ENCODE measurements at places on chromosomes 5 and 9.

DNA sequence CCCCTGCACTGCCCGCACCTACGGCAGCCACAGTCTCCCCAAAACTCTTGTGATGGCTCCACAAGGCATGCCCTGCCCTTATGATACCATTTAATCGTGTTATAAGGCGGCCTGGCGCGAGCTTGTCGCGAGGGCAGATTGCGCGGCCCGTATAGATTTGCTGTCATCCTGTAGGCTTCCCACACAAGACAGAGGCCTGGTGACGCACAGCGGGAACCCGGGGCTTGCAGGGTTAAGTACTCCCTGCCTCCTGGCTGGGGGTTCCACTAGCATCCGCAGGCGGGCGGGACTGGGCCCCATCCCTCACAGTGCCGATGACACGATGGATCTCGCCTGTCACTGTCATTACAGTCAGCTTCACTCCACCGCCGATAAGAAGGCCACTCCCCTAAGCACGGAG, 364.9 kb upstream of the IRX2 start:
- no peak for DNase-seq

DNA sequence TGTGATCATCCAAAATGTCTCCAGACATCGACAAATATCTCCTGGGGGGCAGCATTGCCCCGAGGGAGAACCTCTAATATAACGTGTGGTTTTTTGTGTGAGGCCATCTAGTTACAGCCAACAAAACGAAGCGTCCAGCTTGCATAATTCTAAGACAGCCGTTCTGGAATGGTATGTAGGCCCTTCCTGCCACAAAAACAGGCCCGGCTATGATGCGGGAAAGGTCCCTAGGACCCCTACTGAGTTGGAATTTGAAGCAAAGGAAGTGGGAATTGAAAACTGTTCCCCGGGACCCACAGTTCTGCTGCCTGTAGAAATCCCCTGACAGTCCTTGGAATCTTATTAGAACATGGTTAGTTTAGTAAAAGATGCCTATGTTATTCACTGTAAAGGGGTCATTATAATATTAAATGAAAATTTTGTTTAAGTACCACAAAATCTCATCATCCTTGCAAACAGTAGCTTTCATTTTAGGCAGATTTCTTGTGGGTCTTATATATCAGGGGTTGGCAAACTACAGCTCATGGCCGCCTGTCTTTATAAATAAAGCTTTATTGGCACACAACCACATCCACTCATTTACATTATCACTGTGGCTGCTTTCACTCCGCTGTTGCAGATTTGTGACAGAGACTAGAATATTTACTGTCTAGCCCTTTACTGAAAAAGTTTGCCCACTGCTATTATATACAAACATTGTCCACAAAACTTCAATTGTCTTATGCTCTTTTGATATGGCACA, 70.7 kb downstream of the MSX2 start:
- DNase-seq, result no peak

- no peak for DNase-seq
Measured at GRCh38 chr5:138245717-138246116, 28.7 kb downstream of the GFRA3 start.

DNA sequence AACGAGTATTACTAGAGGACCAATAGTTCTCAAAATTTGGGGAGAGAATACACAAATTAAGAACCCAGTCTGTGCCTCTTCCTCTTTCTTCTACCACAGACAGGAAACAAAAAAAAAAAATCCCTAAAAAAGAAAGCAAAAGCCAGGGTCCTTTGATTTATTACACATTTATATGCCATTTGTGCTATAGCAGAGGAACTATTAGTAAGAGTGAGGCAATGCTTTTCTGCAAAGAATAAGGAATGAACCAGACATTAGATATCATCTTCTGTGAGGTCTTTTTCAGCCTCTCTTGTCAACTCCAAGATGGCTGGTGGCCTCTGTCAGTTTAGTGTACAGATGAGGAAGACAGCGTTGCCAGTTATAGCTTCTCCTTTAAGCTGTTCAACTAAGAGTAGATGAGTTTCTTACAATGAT, 127.6 kb downstream of the RFX3 start:
- no peak for DNase-seq

DNA sequence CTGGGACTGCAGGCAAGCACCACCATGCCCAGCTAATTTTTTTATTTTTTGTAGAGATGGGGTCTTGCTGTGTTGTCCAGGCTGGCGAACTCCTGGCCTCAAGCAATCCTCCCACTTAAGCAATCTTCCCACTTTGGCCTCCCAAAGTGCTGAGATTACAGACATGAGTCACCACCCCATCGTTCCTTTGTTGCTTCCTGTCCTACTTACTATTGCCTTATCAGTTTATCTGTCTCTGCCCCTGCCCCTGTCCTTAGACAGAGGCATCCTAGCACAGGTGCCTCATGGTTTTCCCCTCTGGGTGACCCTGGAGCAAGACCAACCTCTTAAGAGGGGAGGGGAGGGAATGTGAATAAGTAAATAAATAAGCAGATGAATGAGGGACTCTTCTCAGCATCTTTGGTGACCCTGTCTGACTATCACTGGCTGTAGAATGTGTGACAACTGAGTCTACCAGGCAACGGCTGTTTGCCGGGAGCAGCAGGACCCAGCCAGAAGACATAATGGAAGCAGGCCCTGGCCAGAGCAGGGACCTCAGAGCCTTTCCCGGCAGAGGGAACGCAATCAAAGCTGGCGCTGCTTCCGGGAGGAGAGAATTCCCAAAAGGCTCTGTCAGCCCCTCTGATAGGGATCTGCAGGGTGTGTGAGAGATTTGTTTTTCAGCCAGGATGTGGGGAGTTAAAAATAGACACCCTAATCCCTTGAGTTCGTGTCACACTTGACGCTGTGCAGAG, 43.8 kb upstream of the DAB2IP start:
- DNase-seq, result peak; percentile 53

DNA sequence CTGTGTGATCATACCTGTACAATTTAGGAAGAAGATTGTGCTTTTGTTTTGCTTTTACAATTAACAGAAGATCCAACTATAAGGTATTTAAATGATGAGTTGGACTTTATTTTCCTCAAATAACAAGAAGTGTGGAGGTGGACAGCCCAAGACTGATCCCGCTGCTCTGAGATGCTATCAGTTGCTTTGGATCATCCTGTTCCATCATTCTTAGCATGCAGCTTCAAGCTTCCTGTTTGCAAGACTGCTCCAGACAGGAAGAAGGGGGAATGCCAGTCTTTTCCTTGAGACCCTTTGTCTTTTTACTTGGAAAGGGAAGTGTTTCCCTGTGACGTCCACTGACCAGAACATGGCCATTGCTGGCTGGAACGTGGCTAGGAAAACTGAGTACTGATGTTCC, 250.8 kb downstream of the ZSWIM6 start:
- DNase-seq, result no peak

- DNase-seq, result no peak
Measured at GRCh38 chr9:128077847-128078503, 9.9 kb downstream of the SLC25A25 start.

DNA sequence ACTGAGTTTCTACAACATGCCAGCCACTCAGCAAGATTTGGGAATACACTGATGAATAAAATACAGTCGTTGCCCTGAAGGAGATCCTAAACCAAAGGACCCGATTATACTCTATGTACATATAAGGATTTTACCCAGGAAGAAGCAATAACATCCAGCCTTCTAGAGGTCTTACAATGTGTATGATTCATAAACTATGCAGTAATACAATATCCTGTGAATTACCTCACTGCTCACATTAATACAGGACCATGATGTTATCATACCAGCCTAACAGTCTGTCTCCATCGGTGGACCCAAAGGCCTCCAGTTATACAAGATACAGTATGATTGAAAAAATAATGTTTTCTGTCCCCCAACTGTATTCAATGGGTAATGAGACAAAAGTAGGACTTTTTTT, 310.5 kb upstream of the TRPM3 start:
- no peak for DNase-seq

- DNase-seq, result no peak
Measured at GRCh38 chr5:177183142-177183541, 49.6 kb downstream of the NSD1 start.

GRCh38 chr5:42784132-42784531, 27.5 kb downstream of the CCDC152 start:
- no peak for DNase-seq

- peak; percentile 61 for DNase-seq
Measured at GRCh38 chr9:133048595-133048994, 13.2 kb upstream of the CEL start.

GRCh38 chr5:22852807-22853660, at the start of gene CDH12:
CDH12 (minus strand) TSS chr5:22853344.
- DNase-seq, result no peak

- no peak for DNase-seq
Measured at GRCh38 chr9:132753593-132753880, 83.3 kb downstream of the GTF3C4 start.

DNA sequence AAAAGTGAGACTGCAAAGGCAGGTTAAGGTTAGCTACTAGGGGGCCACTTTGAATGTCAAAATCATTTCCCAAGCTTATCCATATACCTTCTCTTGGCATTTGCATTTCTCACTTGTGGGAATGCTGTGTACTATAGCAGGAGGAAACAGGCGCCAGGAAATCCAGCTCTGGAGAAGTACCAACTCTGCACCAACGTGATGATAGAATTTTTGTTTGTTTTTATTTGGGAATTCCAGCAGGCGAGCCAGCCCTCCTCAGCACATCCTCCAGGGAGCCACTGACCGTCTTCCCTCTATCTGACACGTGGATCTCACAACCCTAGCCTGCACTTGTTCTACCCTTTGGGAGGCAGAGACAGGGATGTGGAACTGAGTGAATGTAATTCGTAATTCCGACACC, 318.0 kb downstream of the ACTL7B start:
- DNase-seq, result no peak

DNA sequence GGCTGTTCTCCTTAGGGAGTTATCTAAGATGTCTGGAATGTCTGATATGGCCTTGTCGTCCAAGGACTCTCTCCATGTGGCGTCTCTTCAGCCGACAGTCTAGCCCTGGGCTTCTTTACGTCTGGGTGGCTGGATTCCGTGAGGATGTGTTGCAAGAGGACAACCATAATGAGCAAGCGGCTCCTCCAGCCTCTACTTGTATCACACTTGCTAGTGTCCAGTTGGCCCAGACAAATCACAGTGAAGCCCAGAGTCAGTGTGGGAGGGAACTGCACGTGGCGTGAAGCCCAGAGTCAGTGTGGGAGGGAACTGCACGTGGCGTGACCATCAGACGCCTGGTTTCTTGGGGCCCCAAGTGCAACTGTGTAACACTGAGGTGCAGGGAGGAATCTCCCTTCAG, 61.1 kb downstream of the COL23A1 start:
- DNase-seq, result no peak

- no peak for DNase-seq
Measured at GRCh38 chr5:133233616-133234015, 181.8 kb downstream of the HSPA4 start.

GRCh38 chr9:115118879-115119218, 892 bp upstream of the TNC start:
- DNase-seq, result peak; percentile 85

GRCh38 chr9:33017283-33018041, 7.6 kb upstream of the DNAJA1 start:
- no peak for DNase-seq

GRCh38 chr5:1826235-1826980, 25.2 kb downstream of the NDUFS6 start:
- no peak for DNase-seq

GRCh38 chr9:134028575-134029247, 3.4 kb downstream of the BRD3OS start:
- DNase-seq, result no peak

DNA sequence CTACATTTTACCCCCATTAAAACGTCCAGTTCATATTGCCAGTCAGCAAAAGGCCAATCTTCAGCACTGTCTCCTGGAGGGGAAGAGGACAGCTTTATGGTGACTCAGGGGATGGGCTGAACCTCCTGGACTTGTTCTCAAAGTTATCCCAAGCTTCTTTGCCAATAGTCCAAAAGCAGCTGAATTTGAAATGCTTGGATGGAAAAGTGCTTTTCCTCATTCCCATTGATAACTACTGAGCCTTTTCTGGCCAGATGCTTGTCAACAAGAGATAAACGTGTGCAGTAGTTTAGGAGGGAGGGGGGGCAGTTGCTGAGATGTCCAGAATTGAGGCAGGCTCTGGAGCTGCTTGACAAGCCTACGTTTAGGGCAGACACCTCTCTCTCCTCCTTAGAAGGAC, 43.5 kb downstream of the MTX3 start:
- DNase-seq, result no peak

GRCh38 chr5:60672693-60673264, 27.2 kb downstream of the DEPDC1B start:
- DNase-seq, result no peak

- DNase-seq, result no peak
Measured at GRCh38 chr5:107217721-107218130, 453.0 kb downstream of the EFNA5 start.

DNA sequence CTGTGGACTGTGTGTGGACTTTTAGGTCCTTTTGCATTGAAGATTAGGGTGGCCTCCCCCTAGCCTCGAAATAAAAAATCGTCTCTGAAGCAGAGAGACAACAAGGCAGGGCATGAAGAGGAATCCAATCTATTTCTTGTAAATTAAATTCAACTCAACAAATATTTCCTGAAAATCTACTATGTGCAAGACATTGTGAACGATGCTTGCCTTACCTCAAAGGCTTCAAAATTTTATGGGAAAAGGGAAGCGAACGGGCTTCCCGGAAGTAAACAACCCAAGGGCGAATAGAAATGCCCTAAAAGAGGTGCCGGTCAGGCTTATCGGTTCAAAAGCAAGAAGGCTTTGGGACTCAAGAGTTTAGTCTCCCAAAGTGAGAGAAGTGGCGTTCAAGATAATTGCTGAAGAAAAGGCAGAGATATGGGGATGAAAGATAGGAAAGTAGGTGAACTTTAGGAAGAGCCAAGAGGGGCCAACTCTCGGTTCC, 525 bp downstream of the KIF24 start:
- DNase-seq, result no peak

DNA sequence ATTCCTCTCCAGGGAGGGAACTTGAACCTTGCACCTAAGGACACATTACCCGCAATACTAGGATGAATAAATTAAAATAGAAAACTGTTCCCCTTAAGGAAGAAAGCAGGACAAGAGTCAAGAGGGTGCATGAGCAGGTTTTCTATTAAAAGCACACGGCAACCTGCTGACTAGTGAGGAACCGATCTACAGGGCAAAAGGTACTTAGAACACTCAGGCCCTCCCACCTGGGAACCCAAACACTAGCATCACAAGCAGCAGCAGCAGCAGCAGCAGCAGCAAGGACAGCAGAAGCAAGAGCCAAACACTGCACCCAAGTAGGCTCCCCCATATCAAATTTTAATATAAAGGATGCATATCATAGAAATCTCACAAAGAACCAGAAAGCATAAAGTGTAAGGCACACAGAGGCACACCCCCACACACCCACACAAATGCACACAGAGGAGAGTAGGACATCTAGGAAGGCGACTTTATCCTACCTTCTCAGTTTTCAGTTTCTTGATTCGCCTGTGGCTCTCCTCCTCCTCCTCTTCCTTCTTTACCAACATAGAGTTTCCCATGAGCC, 2.8 kb downstream of the ZNF608 start:
- no peak for DNase-seq

GRCh38 chr5:77204967-77205366, 5.5 kb upstream of the PDE8B start:
- DNase-seq, result no peak

GRCh38 chr9:134959971-134960310, 42.2 kb upstream of the FCN1 start:
- DNase-seq, result no peak

All from AG08395 (cell line).